GM04504 (cell line): ENCODE measurements at places on chromosomes 1 and 21.

GRCh38 chr1:19437891-19438294 is 47.4 kb downstream of the CAPZB start:
- no peak for DNase-seq

DNA sequence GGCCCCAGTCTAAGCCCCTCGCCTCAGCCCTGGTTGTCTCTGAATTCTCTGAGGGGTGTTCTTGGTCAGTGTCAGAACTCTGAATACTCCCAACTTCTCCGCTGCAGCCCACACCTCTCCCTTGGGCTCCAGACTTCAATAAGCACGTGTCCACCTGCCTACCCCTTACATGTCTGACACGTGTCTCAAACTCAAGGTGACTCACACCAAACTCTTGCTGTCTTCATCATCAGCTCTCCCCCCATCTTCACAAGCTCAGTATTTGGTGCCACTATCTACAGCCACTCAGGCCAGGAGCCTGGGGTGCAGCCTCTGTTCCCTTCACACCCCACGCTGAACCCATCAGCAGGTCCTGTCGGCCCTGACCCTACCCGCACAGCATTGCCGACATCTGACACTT is 18.8 kb upstream of the UBXN10 start:
- no peak for DNase-seq

DNA sequence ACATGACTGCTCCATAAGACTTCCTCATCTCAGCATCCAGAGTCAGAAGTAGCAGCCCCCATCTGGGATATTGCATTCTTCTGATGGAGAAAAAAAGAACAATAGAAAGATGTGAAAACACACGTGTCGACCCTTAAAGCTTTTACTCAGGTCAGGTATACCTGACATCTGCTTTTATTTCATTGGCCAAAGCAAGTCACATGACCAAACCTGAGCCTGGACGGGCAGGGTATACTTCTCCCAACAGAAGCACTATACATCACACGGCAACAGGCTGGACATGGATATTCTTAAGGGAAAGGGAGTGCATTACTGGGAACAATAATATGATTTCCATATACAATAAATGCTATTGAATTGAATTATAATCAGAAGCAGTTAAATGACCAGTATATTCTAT is 243.3 kb downstream of the LMO4 start:
- DNase-seq = no peak

GRCh38 chr1:10400013-10400412 is 1.1 kb downstream of the PGD start:
- no peak for DNase-seq

GRCh38 chr1:67939186-67939743 is 106.0 kb upstream of the GNG12 start:
- DNase-seq = no peak

DNA sequence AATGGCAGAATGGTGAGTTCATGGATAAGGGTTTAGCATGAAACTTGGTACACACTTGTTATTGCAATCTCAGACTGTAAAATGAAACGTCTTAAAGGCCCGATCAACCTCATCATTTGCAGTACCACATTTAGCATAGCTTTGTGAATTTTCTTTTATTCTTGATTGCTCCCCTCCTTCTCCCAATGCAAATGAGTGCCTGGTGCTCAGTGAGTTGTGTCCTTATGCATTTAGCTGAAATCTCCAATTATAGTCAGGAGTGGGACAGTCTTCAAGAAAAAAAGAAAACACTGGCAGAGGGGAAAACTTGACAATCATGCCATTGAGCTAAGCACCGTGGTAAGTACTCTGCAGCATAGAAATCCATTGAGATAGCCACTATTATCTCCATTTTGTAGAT is 161.0 kb upstream of the HMCN1 start:
- DNase-seq = no peak
